Head of caudate nucleus (tissue), 42 donors: ENCODE measurements at places on chromosomes 1 and 21.
A peak's percentile ranks its signal among the peaks of the same experiment; 100 is the strongest.

GRCh38 chr1:31617916-31618746 lies 642 bp downstream of the HCRTR1 start:
- peak; percentile 56 for DNase-seq

GRCh38 chr1:42456754-42457089 lies 379 bp downstream of the PPCS start:
- peak; percentile 53 for DNase-seq

DNA sequence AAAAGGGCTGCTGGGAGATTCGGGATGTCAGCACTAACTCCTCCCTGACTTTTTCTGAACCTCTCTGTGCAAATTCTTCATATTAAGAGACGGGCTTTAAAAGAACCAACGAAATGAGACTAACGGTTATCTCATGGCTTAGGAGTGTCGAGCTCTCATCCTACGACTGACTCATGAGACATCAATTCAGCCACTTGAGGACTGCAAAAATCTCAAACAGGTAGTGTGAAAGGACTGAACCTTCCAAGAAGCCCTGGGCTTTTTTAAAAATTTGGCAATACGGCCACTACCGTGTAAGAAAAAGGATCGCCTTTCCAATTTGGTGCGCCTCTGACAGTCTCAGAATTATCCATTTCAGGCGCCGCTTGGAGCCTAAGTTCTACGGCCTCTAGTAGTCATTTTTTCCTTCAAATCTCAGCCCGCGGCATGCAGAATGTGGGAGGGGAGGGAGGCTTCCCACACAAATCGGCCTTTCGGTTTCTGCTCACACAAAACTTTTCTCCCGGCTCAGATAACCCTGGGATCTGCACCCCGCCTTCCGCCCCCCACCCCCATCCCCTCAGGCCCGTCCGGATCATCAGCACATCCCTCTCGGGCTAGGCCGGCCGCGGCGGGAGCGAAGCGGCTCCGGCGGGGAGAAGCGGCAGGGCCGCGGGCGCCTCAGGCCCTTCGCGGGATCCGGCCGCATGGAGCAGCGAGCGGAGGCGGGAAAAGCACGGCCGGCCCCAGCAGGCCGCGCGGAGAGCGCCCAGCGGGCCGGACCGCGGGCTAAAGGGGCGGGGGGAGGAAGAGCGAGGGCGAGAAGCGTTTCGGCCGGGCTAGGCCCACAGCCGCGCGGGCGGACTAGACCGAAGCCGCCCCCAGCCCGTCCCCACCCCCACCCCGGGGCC lies 618 bp downstream of the HNRNPR start:
- peak; percentile 39 for DNase-seq

GRCh38 chr1:52588535-52588934 lies 13.6 kb upstream of the GPX7 start:
- DNase-seq: no peak

DNA sequence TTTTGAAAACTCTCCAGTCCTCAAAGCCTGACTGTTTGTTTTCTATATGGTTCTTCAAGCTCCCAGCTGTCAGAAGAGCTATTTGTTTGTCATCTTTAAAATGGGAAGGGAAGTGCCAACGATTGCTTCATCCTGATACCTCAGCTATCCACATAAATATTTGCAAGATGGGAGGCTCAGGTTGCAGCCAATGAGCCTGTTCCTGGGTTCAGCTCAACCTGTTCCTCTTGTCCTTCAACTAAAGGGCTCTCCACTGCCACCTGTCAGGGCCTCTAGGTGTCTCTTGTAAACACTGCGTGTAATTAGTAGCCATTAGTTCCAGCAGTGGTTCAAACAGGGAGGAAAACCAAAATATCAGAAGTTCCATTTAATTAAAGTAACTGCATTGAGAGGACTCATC lies 445.1 kb downstream of the AJAP1 start:
- no peak for DNase-seq

GRCh38 chr1:209150114-209150513 lies 433.4 kb upstream of the CAMK1G start:
- no peak for DNase-seq

DNA sequence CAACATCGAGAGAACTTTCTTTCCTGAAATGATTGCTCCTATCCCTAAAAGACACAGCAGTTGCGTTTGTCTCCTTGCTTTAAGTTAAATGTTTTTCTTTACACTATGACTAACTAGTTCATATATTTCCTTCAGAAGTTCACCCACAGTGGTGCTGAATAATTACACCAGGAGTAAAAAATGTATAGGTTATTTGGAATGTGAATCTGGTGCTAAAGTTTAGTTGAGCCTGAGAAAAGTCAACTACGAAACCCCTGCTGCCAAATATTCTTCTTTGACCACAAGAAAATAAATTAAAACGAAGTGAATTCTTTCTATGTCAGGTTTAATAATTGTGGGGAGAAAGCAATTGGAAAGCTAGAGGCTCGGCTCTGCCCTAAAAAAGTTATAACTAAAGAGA lies 52.8 kb downstream of the C4BPA start:
- no peak for DNase-seq

DNA sequence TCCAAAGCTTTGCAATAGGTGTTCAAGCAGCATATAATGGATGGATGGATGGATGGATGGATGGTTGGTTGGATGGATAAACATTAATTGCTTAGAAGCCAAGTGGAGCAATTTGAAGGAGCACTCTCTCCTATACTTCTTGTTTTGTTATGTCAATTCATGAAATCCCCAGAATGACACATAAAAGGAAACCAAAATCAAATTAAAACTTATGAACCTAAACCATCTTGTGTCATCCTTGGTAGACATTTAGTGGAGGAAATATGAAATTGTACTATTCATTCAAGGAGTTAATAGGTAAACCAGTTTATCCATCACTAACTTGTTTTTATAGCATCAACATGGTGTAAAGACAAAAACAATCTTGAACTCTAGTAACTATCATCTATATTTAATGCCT lies 122.5 kb downstream of the NR5A2 start:
- DNase-seq: no peak

GRCh38 chr1:202016022-202016810 lies 5.8 kb downstream of the ELF3 start:
- no peak for DNase-seq

DNA sequence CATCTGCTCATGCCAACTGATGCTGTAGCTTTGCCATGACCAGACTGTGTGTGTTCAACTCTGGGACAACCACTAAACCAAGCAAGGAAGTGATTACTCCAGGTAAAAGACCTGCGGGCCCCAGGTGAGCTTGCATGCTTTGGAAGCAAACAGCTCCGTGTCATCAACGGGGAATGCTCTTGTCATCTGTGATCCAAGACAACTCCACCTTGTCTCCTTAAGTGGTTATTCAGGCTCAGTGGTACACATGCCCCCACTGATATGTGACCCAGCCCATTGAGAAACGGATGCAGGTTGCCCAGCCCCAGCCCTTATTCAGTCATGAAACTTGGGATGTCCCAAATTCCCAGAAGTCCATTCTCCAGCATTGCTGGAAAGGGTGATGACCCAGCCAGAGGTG lies 89.0 kb downstream of the TIAM1 start:
- DNase-seq: no peak

GRCh38 chr1:941588-942383 lies 17.3 kb downstream of the NOC2L start:
- no peak for DNase-seq

DNA sequence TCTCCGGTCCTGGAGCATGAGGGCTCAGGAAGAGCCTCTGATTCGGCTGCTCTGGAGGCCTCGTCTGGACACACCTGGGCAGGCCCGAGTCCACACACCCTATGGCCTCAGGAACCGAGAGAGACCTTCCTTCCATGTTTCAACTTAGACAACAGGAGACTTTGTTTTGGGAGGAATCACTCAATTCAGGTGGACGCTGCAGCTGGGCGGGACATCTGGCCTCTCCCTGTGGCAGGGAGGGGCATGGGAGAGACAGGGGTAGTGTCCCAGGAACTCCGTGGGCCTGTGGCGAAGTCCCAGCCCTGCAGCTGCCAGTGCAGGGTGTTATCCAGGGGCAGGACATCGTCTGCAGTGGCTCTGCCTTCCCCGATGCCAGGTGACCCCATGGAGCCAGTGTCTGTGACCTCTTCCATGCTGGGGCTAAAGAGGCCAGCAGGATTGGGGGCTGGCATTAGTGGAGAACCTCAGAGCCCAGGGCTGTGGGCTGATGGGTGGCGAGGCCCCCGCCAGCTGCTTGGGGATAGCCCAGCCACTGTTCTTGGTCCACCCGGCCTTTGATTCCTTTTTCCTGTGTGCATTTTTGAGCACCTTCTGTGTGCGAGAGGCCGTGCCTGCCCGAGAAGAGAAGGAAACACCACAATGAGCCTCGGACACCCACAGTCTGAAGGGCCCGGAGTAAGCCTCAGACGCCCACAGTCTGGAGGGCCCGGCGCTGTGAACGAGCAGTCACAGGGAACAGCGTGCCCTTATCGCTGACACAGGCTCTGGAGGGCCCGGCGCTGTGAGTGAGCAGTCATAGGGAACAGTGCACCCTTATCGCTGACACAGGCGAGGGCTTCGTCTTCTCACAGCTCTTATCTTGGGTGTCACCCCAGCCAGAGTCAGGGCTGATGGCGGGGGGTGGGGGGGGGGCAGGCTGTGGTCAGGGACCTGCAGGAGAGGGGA lies 6.2 kb downstream of the COL18A1 start:
- DNase-seq: no peak

GRCh38 chr1:155107309-155108264 lies 20.1 kb upstream of the EFNA1 start:
- DNase-seq: no peak

GRCh38 chr1:162475089-162475488 lies 22.5 kb upstream of the UHMK1 start:
- DNase-seq: peak; percentile 14
